ENCODE measurements at places on chromosomes 12 and 14.

GRCh38 chr12:25574761-25575160, 21.7 kb upstream of the LMNTD1 start:
- DNase-seq = no peak

- DNase-seq = no peak
These were observed 840.3 kb downstream of the GALC start for GRCh38 chr14:87152693-87153092.

DNA sequence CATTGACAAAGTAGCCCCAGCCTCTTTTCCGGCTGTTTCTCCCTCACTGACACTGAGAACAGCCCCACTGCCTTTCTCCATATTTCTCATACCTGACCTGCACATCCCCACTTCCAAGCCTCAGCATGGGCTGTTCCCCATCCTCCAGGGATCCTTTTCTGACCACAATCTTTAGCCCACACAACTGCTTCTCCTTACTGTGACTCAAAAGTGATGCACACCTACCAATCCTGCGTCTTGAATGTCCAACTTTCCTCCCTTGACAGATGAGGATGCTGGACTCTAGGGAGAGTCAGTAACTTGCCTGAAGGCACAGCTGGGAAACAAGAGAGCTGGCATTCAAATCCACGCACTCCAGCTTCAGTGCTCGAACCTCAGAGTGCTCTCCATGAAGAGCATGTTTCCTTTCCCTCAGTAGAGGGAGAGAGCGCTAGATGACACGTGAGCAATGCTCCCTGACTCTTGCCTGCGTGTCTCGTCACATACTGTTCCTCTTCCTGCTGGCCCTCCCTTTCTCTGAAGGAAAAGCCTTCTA, 75.6 kb downstream of the NTF3 start:
- DNase-seq = no peak

- DNase-seq = no peak
These were observed 1.1 kb downstream of the PAN2 start for GRCh38 chr12:56332512-56333196.

DNA sequence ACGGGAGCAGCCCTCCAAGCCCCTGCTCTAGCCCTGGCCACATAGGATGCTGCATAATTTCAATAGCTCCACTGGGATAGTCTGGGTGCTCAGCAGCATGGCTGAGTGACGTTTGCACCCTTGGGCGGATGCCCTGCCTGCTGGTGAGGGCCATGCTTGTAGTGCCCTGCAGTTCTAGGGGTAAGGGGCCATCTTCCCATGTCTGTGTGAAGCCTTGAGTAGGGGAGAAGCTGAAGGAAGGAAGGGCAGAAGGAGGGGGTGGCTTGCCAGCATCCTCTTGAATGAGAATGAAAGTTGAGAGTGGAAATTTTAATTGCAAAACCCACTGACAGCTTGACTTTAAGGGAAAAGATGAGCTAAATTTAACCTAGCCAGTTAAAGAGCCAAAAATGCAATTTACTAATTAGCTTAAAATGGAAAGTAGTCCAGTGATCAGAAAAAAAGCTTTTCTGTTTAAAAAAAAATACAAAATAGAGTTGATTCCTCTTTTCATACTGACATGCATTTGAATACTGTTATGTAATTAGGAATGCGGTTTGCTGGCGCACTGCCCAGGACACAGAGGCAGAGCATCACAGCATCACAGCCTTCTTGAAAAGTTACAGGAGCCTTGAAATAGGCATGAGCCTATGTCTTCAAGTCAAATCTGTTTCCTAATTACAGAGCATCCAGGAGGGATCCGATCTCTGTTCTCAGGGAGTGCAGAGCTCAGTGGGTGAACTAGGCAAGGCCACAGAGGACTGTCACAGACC, 18.5 kb upstream of the EML1 start:
- peak; percentile 62 for DNase-seq

GRCh38 chr12:109777544-109777943, 55.7 kb downstream of the TRPV4 start:
- DNase-seq = no peak

GRCh38 chr14:75389679-75390078, 38.1 kb upstream of the JDP2 start:
- DNase-seq = no peak

- DNase-seq = no peak
These were observed 63.5 kb downstream of the EFCAB11 start for GRCh38 chr14:89891055-89891454.
